Activated CD4-positive, CD25-positive, alpha-beta regulatory T cell (primary cell): ENCODE measurements at places on chromosomes 2 and 18.

GRCh38 chr2:104371087-104371781, 482.7 kb upstream of the POU3F3 start:
- DNase-seq = no peak

DNA sequence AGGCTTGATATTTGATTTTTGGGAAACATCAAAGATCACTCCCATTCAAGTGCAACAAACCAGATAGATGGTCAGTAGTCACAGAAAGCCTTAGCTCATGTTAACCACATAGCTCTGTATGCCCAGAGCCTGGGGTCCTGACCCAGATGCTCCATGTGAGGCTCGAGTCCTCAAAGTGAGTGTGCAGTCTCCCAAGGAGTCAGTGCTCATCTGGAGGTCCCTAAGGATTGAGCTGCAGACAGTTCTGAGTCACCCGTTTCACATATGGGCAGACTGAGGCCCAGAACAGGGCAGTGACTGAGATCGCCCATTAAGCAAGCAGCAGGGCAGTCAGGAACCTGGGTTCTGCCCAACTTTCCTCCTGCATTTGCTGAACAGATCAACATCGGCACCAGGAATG, 9.2 kb downstream of the TMEM37 start:
- no peak for DNase-seq

DNA sequence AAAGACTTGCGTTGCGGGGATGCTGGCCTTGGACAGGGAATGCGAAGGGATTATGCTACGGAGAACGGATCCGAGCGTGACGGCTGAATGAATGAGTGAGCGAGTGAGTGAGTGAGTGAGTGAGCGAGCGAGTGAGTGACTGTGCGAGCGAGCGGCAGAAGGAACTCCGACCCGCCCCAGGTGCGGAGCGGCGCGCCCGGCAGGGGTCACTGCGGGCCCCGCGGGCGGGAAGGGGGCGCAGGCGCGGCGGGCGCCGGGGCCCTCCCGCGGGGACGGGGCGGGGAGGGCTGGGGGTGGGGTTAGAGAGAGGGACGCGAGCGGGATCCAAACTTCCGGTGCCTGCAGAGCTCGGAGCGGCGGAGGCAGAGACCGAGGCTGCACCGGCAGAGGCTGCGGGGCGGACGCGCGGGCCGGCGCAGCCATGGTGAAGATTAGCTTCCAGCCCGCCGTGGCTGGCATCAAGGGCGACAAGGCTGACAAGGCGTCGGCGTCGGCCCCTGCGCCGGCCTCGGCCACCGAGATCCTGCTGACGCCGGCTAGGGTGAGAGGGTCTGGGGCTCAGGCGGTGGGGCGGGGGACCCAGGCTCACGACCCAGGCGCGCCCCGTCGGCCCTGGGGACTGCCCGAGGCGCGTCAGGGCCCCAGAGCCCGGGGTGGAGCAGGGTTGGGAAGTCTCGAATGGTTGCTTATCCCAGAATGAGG, at the start of gene ITM2C:
TSS of gene ITM2C (plus strand) at position 338 of the 702 bp plus-strand sequence. CDS start at position 422, 84 bp downstream.
- peak; percentile 53 for DNase-seq

- DNase-seq = no peak
Observed at GRCh38 chr2:11237122-11237521, 81.9 kb downstream of the SLC66A3 start.

GRCh38 chr18:78801011-78801410, 178.6 kb upstream of the SALL3 start:
- DNase-seq = no peak

GRCh38 chr2:180978903-180979748, 1.3 kb upstream of the UBE2E3 start:
- DNase-seq = no peak

GRCh38 chr2:176643646-176644045, 374.4 kb downstream of the MTX2 start:
- no peak for DNase-seq

GRCh38 chr2:181374781-181375675, 82.2 kb upstream of the ITGA4 start:
- no peak for DNase-seq

DNA sequence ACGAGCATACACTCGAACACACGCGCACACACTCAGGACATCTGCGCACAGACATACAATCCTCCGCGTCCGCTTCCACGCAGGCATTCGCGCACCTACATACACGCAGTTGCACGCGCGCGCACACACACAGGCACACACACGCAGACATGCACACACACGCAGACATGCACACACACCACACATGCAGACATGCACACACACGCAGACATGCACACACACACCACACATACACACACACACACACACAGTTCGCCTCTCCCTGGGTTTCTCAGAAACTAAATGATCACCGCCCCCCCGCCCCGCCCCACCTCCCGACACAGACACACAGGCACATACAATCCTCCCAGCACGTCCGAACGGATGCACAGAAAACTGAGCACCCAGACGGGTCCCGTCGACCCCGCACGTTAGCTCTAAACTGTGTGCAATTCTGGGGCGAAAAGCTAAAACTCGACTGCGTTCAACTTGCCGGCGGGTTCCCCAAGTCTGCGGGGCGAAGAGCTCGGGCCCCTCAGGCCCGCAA, 1.0 kb downstream of the EPHA4 start:
- no peak for DNase-seq

GRCh38 chr2:210199186-210199765, 26.0 kb downstream of the ACADL start:
- no peak for DNase-seq

GRCh38 chr2:177316756-177317155, 52.2 kb upstream of the NFE2L2 start:
- DNase-seq = no peak

DNA sequence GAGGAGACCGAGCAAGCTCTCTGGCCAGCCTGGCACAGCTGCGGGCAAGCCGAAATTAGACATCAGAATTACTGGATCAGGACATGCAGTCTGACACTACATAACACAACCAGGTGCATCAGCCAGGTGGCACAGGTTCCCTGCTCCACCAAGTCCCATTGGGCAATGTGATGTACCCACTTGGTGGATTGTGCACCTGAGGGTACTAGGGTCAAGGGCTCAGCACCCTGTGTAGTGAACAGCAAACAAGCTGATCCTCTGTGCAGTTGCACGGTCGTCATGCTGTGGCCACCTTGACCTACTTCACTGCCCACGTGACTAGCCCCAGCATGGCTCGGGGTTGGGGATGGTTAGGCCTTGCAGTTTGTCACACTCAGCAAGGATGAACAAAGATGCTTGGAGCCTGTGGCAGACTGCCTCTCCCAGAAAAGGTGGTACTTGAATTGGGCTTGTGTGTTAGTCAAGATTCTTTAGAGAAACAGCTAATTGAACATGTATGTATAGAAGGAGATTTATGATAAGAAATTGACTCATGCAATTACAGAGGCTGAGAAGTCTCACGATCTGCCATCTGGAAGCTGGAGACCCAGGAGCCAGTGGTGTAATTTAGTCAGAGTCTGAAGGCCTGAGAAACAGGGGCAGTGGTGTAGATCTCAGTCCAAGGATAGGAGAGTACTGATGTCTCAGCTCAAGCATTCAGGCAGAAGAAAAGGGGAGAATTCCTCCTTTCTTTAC, 71.4 kb upstream of the TMEM87B start:
- no peak for DNase-seq

DNA sequence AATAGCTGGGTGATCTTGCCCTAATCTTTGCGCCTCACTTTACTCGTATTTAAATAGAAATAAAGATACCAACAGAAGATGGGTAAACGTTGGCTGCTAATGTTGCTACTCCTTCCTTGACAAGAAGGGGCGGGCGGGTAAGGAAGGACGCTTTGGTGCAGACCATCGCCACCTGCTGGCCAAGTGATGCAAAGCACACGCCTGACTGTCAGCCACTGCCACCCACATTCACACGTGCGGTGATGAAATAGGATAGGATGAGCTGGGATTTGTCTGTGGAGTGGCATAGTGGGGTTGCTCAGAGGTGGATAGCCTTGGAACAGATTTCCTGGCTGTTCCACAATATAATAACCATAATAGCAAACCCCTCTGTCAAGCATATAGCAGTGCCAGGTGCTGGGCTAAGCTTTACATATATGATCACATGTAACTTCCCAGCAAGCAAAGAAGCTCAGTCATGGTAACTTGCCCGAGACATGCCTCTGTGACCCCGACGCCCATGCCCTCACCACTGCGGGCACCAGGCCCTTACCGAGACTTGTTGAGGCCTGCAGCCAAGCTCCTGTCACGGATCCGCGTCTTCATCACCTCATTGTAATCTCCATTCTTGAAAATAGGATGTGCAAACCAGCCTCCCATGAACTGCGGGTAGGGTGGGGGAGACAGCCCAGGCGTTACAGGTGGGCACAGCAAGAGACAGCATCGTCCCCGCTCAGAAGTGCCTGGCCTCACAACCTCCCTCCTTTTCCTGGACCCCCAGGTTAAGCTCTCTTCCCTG, 39.3 kb downstream of the LCT start:
- DNase-seq = peak; percentile 47

GRCh38 chr2:46232860-46233259, 64.3 kb upstream of the EPAS1 start:
- no peak for DNase-seq

DNA sequence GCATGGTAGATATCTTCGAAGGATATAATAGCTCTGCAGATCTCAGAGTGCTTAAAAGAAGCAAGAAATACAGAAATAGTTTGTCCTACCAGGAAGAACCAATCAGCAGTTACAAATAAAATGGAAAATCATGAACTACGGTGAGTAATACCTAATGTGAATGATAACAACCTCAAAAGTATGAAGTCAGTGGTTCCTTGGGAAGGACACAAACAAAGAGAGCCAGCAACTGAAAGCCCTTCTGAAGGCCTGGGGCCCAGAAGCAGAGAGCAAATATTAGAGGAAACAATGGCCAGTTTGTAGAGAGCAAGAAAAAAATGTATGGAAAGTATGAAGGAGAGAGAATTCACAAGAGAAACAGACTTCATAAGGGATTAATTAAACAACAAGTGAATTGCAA, 226.8 kb upstream of the CHST9 start:
- no peak for DNase-seq

GRCh38 chr2:1995987-1996386, 251.7 kb upstream of the PXDN start:
- DNase-seq = no peak

DNA sequence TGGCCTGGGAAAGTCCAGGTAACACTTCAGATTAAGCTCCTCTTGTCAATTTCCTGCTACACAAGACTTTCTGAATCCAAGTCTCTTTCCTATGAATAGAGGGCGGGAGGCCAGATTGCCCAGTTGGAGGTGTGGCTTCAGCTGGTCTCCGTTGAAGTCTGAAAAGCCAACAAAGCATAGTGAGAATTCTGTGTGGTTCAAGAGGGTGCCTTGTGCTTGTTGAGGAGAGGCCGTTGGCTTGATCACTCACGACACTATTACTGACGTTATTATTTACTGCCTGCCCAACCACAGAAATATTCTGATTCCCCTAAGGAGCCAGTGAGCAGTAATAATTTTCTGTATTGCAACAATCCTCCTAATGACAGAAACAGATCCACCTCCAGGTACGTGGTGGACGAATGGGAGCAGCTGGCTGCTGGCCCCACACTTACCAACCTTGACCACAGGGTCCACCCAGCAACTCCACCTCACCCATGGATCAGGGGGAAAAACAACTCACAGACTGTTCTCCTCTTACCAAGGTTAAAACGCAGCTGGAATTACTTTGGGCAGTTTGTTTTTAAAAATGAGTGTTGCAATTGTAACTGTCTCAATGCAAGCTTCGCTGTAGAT, 21.9 kb downstream of the NRP2 start:
- no peak for DNase-seq

GRCh38 chr2:239399921-239400595, 762 bp downstream of the HDAC4 start:
- DNase-seq = no peak

- DNase-seq = no peak
Observed at GRCh38 chr2:27041752-27042151, 9.0 kb downstream of the TMEM214 start.

GRCh38 chr18:22282311-22283115, 113.1 kb downstream of the GATA6 start:
- no peak for DNase-seq

- no peak for DNase-seq
Observed at GRCh38 chr18:59963229-59963628, 63.4 kb downstream of the PMAIP1 start.

DNA sequence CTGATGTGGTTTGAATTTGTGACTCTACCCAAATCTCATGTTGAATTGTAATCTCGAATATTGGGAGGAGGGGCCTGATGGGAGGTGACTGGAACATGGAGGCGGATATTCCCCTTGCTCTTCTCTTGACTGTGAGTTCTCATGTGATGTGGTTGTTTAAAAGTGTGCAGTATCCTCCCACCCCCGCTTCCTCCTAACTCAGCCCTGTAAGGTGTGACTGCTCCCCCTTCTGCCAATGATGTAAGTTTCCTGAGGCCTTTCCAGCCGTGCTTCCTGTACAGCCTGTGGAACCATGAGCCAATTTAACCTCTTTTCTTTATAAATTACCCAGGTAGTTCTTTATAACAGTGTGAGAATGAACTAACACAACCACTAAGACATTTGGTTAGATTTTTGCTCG, 458.4 kb downstream of the THSD7B start:
- DNase-seq = no peak

GRCh38 chr2:33441235-33441810, 35.1 kb upstream of the RASGRP3 start:
- DNase-seq = no peak

- DNase-seq = no peak
Observed at GRCh38 chr18:30454920-30455319, 587.6 kb downstream of the DSC3 start.
